ENCODE measurements at places on chromosomes 7 and 10.

GRCh38 chr7:149460493-149461277, at the start of gene ZNF777:
Gene ZNF777 (minus strand): TSS chr7:149461062. CDS start chr7:149456022, 5,040 bp downstream.
- H3K27me3 ChIP-seq, result peaks cover 6% of the 10 kb centered on the region
- peak within 1 kb of the TSS; percentile 62 for H3K27ac ChIP-seq
- peak; percentile 88 for DNase-seq
- H3K4me1 ChIP-seq, result peaks cover 24% of the 10 kb centered on the region

GRCh38 chr7:131959106-131959812, 402.8 kb upstream of the PODXL start:
- no peak for DNase-seq
- no peak overlapping the region for H3K27ac ChIP-seq
- H3K4me1 ChIP-seq, result no peaks in the 10 kb centered on the region
- no peaks in the 10 kb centered on the region for H3K36me3 ChIP-seq
- H3K27me3 ChIP-seq, result no peaks in the 10 kb centered on the region
- no peak overlapping the region for H3K4me3 ChIP-seq

DNA sequence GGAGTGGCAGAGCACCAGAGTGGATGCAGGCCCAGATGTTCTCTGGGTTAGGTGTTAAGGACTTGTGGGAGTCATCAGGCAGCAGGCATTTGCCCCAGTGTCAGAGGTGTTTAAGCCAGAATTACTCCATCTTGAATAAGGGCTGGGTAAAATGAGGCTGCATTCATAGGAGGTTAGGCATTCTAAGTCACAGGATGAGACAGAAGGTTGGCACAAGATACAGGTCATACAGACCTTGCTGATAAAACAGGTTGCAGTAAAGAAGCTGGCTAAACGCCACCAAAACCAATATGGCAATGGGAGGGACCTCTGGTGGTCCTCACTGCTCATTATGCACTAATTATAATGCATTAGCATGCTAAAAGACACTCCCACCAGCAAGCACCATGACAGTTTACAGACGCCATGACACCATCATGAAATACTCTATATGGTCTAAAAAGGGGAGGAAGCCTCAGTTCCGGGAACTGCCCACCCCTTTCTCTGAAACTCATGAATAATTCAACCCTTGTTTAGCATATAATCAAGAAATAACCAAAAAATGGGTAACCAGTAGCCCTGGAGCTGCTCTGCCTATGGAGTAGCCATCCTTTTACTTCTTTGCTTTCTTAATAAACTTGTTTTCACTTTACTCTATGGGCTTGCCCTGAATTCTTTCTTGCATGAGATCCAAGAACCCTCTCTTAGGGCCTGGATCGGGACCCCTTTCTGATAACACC, 882 bp upstream of the LRRC61 start:
- peaks cover 44% of the 10 kb centered on the region for H3K4me1 ChIP-seq
- no peaks in the 10 kb centered on the region for H3K27me3 ChIP-seq
- peaks cover 8% of the 10 kb centered on the region for H3K36me3 ChIP-seq
- H3K27ac ChIP-seq, result peak overlapping the region; percentile 82
- peak; percentile 55 for DNase-seq

DNA sequence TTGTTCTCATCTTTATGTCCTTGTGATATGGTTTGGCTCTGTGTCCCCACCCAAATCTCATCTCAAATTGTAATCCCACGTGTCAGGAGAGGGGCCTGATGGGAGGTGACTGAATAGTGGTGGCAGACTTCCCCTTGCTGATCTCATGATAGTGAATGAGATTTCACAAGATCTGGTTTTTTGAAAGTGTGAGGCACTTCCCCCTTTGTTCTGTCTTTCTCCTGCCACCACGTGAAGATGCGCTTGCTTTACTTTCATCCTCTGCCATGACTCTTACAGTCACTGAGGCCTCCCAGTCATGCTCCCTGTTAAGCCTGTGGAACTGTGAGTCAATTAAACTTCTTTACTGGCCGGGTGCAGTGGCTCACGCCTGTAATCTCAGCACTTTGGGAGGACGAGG, 161.0 kb downstream of the HERPUD2 start:
- H3K36me3 ChIP-seq, result no peaks in the 10 kb centered on the region
- H3K27ac ChIP-seq, result no peak overlapping the region
- no peak overlapping the region for H3K4me3 ChIP-seq
- no peaks in the 10 kb centered on the region for H3K27me3 ChIP-seq
- no peaks in the 10 kb centered on the region for H3K4me1 ChIP-seq

- no peak overlapping the region for H3K4me3 ChIP-seq
- H3K36me3 ChIP-seq, result no peaks in the 10 kb centered on the region
- H3K27me3 ChIP-seq, result no peaks in the 10 kb centered on the region
- no peak overlapping the region for H3K27ac ChIP-seq
Measured at GRCh38 chr7:154287356-154287755, 235.2 kb downstream of the DPP6 start.

- H3K27me3 ChIP-seq, result no peaks in the 10 kb centered on the region
- no peak overlapping the region for H3K27ac ChIP-seq
- DNase-seq, result no peak
- no peak overlapping the region for H3K4me3 ChIP-seq
- no peaks in the 10 kb centered on the region for H3K4me1 ChIP-seq
Measured at GRCh38 chr10:123645016-123645415, 21.1 kb upstream of the GPR26 start.
